Activated CD8-positive, alpha-beta memory T cell treated with anti-CD3 and anti-CD28 coated beads for 1 hour (primary cell): ENCODE measurements at places on chromosomes 3 and 15.
A peak's percentile ranks its signal among the peaks of the same experiment; 100 is the strongest.

DNA sequence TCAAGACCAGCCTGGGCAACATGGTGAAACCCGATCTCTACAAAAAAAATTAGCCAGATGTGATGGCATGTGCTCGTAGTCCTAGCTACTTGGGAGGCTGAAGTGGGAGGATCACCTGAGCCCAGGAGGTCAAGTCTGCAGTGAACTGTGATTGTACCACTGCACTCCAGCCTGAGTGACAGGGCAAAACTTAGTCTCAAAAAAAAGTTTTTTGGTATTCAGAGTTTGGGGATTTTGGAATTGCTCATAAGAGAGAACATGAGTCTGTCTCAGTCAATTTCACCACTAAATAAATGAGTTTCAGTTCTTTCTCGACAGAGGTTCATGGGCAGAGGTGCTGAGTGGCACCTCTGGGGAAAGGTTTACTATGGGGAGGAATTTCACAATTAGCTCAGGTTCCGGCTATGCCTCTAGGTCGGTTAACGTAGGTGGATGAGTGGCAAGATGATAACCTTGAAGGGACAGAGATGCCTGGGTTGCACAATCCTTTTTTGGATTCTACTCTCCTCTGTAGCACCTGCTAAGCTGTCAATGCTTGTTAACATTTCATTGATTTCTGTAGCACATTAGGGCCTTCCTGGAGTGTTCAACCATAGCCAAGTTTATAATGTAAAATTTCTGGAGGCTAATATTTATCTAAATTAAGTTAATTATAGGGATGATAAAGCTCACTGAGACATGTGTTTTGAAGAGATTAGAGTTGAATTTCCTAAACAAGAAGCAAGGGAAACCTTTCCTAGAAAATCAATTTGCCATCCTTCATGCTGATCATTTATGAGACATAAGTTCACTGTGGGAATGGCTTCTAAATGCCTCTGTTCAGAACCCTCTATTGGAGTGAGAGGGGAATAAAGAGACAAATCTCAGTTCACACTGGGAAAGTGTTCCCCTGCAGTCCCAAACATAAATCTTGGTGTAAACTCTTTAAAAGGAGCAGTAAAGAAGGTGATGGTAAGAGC lies 37.4 kb upstream of the DCP1A start:
- DNase-seq = no peak

- DNase-seq = no peak
These were observed 7.7 kb upstream of the RFTN1 start for GRCh38 chr3:16520970-16521881.

GRCh38 chr3:57087361-57088092 lies 27.1 kb downstream of the SPATA12 start:
- no peak for DNase-seq

DNA sequence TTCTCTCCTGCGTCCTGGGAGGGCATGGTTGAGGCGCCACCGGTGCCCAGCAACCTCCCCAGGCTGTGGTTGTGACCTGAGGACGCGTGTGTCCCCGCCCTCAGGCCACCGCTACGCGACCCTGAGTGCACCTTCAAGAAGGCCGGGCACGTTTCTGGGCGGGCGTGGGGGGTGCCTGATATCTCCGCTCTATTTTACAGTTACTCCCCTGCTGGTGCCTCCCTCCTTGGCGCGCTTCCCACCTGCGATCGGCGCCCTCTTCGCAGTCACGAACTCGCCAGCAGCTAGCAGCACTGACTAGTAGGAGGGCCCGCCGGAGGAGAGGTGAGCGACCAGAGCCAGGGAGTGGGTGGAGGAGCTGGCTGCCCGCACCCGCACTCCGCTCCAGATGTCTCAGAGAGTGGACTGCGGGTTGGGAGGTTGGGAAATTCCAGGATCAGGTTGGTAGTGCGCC lies 43.2 kb upstream of the POLG start:
- DNase-seq = no peak

- DNase-seq = no peak
These were observed 14.8 kb upstream of the LCTL start for GRCh38 chr15:66580643-66581042.

DNA sequence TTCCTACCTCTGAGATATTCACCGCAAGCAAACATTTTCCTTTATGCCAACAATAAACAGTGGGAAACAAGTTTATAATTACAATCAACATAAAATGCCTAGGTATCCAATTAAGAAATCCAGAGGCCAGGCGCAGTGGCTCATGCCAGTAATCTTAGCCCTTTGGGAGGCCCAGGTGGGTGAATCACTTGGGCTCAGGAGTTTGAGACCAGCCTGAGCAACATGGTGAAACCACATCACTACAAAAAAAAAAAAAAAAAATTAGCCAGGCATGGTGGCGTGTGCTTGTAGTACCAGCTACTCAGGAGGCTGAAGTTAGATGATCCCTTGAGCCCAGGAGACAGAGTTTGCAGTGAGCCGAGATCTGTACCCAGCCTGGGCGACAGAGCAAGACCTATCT lies 17.3 kb downstream of the TBC1D2B start:
- DNase-seq = no peak

- no peak for DNase-seq
These were observed 11.4 kb upstream of the CYP11A1 start for GRCh38 chr15:74378848-74379247.

DNA sequence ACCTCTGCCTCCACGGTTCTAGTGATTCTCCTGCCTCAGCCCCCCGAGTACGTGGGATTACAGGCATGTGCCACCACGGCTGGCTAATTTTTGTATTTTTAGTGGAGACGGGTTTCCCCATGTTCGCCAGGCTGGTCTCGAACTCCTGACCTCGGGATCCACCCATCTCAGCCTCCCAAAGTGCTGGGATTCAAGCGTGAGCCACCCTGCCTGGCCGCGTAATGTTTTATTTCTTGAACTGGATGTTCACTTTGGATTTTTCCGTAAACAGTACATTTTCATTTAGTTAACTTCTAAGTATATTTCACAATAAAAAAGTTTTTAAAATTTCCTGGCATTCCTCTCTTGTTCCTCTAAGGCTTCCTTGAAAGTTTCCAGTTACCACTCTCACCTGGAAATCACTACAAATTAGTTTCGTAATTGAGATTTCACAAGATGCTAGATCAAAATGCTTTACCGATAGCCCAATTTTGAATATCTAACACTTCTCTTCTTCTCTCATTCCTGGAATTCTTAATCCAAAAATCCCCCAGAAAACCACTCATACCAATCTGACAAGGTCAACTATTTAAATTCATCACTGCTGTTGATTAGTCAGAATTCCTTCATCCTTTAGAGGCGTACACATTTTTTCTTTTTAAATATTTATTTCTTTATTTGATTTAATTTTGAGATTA lies 44.7 kb upstream of the INO80 start:
- no peak for DNase-seq

DNA sequence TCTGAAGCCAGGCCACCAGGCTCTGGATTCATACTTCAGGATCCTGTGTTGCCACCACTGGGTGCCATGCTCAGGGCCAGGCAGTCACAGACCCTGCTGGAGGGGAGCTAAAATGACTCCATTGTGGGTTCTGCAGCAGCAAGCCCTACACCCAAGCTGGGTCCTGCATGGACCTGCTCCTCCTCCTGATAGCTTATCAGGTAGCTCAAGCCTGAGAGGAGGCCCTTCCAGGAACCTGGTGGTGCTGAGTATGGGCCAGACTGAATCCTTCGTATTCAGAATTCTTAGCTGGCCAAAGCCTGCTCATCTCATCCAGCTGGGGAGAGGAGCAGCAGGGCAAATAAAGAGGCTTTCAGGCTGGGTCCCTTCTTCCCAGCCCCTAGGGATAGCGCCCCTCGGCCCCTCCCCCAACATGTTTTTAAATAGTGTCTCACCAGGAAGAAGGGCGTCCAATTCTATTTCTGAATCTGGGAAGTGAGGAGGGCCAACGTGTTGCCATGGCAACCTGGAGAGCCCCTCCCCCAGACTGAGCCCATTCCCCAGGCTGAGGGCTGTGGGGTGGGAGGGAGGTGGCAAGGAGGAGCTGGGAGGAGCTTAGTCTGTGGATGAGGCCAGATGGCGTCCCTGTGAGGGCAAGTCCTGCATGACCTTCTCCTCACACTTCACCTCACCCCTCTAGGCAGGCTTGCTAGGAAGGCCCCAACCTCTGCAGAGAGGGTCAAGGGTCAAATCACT lies 11.0 kb upstream of the CAMKV start:
- no peak for DNase-seq

GRCh38 chr15:77326366-77326765 lies 93.5 kb downstream of the PEAK1 start:
- DNase-seq = no peak

DNA sequence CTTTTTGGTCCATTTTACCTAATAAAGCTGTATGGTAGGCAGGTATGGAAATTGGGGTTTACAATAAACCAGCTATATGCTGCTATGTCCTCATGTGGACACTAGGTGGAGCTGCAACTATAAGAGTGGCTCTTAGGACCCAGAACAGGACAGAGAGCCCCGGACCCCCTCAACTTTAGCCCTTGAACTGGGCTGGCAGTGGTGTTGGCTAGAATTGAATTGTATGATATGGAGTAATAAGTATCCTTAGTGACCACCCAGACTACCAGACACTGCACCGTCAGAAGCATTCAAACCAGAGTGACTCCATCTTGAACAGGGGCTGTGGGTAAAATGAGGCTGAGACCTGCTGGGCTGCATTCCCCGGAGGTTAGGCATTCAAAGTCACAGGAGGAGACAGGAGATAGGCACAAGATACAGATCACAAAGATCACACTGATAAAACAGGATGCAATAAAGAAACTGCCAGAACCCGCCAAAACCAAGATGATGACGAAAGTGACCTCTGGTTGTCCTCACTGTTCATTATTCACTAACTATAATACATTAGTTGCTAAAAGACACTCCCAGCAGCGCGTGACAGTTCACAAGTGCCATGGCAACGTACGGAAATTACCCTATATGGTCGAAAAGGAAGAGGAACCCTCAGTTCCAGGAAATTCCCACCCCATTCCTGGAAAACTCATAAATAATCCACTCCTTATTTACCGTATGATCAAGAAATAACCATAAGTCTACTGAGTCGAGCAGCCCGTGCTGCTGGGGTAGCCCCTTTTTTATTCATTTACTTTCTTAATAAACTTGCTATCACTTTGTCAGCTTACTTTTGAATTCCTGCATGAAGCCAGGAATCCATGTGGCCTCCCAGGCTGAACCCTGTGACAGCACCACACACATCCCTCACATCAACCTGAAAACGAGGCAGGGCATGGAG lies 68.7 kb upstream of the BLM start:
- DNase-seq = no peak

GRCh38 chr15:33194237-33194636 lies 277 bp downstream of the FMN1 start:
- DNase-seq = no peak

GRCh38 chr3:109640146-109640652 lies 302.9 kb upstream of the DPPA4 start:
- DNase-seq = no peak

GRCh38 chr3:128149650-128150049 lies 3.6 kb upstream of the EEFSEC start:
- no peak for DNase-seq

- no peak for DNase-seq
These were observed 1458.4 kb upstream of the CADM2 start for GRCh38 chr3:83500422-83500821.

GRCh38 chr15:83396101-83396500 lies 51.0 kb upstream of the SH3GL3 start:
- DNase-seq = no peak

- DNase-seq = no peak
These were observed 1.9 kb downstream of the RHO start for GRCh38 chr3:129530251-129530791.

GRCh38 chr3:107781253-107781652 lies 258.5 kb downstream of the BBX start:
- no peak for DNase-seq

GRCh38 chr3:174862666-174863065 lies 3.5 kb downstream of the NAALADL2 start:
- no peak for DNase-seq

GRCh38 chr3:37620071-37620635 lies 241.5 kb upstream of the CTDSPL start:
- DNase-seq = no peak

DNA sequence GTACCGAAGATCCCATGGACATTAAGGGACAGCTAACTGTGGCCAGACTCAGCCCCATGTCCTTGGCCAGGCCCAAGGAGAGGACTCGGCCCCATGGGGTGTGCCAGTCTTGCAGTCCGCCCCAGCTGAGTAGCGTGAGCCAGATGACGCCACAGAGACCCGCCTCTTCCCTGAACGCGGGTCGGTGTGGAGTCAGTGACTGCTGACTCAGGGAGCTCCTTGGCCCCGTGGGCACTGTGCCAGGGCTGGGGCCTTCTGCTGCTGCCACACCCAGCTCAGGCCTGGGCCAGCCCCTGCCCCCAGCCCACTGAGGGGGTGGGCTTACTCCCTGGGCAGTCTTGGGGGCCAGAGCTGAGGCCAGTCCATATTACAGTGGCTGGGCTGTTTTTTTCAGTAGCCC lies 52.8 kb downstream of the PLXNA1 start:
- no peak for DNase-seq

DNA sequence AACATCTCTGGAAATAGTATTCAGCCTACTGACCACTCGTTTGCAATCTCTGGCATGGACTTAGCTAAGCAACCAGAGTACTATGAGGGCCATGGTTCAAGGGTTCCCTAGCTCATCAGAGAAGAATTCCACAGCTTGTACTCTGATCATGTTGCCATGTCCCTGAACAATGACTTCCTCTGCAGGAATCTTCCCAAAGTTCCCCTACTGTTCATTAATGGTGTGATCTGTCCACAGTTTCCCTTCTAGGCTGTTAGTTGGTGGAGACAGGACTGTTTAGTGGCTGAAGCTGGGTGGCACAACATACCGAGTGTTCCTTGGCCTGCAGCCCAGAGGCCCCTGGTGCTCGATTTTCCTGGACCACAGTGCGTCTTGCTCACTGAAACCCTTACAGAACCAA lies 44.4 kb upstream of the GALNT15 start:
- no peak for DNase-seq

DNA sequence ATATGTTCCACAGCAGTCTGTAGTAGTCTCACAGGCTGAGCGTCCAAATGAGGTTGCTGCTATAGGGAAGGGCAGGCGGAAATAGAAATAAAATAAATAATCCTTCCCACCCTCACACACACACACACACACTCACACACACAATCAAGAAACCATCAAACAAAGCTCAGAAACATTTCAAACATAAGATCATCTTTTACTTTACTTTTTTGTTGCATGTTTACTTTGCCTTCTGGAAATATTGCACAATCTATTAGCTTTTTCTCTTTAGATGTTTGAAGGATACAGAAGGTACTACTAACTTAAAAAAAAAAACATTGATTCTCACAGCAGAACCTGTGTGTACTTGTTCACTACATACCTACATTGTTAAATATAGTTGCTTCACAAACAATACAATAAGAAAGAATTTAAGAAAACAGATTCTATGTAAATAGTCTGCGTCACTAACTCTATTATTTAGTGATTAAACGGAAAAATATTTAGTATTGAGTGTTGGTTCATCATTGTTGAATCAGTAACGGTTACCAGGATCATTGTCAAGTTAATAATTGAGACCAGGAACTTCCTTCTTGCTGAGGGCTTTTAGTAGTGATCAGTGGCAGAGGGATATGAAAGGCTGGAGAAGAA lies 20.5 kb downstream of the ALCAM start:
- DNase-seq = no peak

GRCh38 chr15:71743861-71744382 lies 66.4 kb upstream of the NR2E3 start:
- peak; percentile 39 for DNase-seq

- DNase-seq = no peak
These were observed at the start of gene LMOD3 for GRCh38 chr3:69122403-69122802. TSS of gene LMOD3 (minus strand) at chr3:69122595. CDS start at chr3:69122386, 209 bp downstream.
